ENCODE measurements at places on chromosomes 5 and 9.
A peak's percentile ranks its signal among the peaks of the same experiment; 100 is the strongest.

DNA sequence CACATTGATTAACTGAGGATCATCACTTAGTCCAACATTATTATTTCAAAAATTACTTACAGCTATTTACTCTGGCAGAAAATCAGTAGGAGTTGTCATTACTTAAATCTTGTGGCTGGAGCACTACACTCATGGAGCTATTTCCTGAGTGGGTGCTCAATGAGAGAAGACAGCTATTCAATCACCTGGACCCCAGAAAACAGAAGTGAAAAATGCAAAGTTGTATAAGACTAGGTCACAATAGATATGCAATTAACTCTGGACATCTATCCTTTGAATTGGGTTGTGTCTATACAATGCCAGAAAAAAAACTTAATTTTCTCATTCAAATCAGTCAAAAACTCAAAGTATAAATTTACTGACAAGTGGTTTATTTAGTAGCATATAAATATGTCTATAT, 340.9 kb downstream of the EFNA5 start:
- DNase-seq = no peak

- no peak for DNase-seq
Observed at GRCh38 chr5:144467792-144468191, 297.1 kb downstream of the KCTD16 start.

GRCh38 chr9:79208791-79209396, 362.9 kb upstream of the TLE4 start:
- no peak for DNase-seq

DNA sequence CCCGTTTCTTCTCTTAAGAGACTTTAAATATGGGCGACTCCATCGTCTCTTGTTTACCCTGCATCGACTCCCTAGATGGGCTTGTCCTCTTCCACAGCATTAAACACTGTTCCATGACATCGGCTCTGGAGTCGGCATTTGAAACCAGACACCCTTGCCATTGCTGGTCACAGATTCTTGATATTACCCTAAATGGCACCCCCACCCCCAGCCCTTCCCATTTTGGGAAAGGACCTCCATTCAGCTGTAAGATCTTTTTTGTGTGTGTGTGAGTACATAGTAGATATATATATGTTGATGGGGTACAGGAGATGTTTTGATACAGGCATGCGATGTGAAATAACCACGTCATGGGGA, 51.1 kb upstream of the SH3PXD2B start:
- DNase-seq = no peak

GRCh38 chr9:136177224-136177623, 27.7 kb downstream of the LHX3 start:
- DNase-seq = no peak

DNA sequence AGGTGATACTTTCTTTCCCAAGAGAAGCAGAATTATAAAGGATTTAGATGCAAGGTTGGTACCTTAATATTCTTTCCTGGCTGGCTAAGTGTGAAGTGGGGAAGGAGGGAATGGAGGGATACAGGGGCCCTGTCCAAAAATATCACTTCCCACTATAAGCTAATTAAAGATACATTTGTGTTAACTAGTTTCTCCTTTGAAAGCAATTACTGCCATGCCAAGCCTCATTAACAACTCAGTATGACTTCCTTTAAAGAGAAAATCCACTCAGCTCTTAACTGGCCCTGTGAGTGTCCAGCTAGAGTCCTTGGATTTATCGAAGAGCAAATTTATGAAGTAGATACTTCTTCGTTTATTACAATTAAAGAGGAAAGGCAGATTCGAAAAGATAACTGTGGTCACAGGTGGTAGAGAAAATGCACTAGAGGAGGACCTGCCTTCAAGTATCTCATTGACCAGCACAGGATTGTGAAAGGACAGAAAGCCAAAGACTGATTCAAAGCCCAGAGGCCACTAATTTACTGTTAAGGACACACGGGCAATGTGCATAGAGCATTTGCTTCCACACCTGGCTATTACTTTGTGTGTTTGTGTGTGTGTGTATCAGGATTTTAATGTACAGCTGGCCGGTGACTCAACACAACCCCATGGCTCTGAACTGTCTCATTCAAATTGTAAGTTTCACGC, 11.2 kb upstream of the GLDC start:
- DNase-seq = no peak

- no peak for DNase-seq
Observed at GRCh38 chr9:93422977-93423616, 28.4 kb upstream of the FAM120A start.

DNA sequence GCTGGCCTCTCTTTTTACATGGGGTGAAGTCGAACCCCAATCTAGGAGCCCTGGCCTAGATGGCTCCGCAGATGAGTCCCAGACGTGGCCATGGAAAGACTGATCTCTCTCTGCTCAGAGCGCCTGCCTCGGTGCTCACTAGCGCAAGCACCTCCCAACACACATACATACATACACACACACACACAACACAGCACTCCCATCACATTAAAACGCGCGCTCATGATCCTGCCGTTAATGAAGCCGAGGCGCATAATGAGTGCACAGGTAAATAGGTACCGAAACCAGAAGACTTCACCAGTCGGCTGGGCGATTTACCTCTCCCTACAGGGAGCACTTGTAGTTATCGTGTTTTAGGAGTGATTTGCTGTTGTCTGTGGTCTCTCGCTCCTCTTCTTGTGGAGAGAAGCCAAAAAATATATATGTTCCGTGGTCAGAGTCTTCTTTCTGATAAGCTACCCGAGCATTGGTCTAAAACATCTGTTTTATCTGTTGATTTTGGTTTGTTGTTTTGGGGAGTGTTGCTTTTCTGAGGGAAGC, 207.7 kb downstream of the MEF2C start:
- DNase-seq = no peak

DNA sequence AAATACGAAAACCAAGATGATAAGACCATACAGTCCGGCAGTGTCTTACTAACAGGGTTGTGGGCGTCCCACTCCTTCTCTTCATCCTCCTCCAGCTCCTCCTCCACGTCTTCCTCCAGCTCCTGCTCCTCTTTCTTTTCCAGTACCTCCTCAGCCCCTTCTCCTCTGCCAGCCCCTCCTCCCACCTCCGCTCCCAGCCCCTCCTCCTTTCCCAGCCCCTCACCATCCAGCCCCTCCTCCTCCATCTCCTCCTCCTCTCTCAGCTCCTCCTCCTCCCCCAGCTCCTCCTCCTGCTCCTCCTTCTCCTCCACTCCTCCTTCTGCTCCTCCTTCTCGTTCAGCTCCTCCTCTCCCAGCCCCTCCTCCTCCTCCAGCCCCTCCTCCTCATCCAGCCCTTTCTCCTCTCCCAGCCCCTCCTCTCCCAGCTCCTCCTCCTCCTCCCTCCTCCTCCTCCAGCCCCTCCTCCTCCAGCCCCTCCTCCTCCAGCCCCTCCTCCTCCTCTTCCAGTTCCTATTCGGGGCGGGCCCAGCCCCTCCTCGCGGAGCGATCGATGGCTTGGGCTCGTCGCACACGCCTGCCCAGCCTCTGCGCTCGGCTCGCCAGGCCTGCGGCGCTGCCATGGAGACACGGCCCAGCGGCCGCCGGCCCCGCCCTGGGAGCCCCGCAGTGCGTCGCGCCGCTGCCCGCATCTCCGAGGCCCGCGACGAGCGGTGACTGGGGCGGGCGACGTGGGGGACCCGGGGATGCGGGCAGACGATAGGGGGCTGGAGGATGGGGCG, at the start of gene BRD3OS:
BRD3OS (plus strand) TSS at position 654 of the 778 bp plus-strand sequence. CDS start 1,267 bp downstream, outside the sequence.
- peak; percentile 77 for DNase-seq

DNA sequence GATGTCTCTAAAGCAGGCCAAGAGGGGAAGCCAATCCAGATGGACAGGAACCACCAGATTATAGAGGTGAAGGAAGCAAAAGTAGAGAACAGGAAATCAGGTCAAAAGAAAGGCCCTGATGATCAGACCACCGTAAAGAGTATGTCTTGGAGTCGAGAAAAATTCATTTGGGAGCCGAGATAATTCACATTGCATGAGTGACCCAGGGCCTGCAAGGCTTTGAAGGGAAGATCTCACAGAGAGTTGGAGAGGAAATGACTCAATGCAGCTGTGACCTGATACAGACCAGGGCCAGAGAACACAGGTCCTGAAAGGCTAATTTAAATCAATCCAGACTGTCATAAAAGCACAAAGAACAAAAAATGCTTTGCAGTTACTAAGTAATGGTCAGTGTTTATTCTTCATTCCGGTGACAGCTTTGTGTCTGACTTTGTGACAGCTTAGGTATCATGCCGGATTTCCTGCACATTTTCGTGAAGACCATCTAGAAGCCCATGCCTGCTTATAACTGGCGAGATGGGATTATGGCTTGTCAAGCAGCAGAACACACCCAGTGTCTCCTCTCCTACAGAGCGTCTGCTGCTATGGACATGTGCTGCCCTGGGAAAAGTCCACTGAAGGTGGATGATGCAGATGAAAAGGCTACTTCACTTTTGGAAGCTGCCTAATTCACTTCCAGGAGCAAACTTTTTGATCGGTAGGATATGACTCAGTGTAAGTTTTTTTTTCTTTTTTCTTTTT, 5.8 kb upstream of the ACTBL2 start:
- DNase-seq = no peak

- no peak for DNase-seq
Observed at GRCh38 chr9:134350416-134350994, 24.2 kb downstream of the RXRA start.

DNA sequence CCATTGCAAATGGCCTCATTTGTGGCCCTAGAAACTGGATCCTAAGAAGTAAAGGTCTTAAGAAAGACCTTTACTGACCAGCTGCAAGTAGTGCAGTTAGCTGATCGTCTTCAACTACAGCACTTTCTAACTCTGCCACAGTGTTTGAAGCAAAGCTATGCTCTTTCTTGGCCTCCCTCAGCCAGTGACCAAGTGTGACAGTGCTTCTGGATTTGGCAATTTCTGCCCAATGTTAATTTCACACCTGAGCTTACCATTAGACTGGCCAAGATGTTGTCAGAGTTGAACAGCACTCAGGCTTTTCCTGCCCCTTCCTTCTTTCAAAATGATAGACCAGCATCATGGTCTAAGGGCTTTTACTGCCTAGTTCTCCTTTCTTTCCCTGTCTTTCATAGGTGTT, 36.1 kb downstream of the UHRF2 start:
- no peak for DNase-seq

DNA sequence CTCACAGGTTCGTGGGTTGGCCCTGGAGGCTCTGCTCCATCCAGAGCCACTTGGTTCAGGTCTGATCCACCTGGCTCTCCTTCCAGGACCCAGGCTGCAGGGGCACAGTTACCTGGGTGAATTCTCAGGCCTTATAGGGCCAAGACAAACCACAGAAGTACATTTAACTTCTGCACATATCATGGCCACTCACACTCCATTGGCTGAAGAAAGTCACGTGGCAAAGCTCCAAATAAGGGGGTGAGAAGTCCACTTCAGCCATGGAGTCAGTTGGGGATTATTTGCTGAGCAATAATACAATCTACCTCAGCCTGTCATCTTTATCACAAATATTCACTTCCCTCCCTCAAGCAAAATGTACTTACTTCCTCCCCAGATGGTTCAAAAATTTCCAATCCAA, 83.6 kb downstream of the MACROH2A1 start:
- DNase-seq = no peak

- no peak for DNase-seq
Observed at GRCh38 chr5:93246090-93246855, 334.7 kb downstream of the NR2F1-AS1 start.

DNA sequence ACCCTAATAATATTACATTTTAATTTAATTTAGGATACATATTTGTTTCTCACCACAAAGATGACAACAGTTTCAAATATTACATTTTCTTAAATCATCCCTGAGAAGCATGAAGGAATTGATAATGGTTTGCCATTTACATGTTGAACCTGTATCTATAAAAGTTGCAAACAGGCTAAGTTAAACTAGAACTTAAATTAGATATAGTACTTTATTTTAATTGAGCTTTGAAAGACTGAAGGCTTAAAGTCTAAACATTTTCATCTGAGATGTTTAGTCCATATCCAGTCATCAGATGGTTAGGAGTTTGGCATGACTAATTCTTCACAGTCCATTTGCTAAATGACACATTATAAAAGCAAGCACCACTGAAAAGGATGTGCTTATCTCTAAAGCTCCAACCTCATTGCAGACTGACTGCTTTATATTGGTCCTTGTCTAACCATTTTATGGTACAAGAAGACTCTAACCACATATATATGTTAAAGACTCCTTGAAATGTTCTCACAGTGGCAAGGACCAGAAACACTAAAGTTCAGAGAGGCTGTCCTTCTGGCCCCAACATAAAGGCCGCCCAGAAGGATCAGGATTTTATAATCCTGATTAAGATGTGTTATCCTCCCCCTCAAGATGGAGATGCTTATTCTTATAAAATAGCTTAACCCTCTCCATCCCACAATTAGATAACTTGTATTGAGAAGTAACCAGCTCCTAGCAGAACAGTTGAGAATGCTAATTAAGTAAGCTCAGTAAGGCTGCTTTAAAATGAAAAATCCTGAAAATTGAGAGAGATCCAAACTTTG, 25.8 kb downstream of the WNT8A start:
- no peak for DNase-seq

- no peak for DNase-seq
Observed at GRCh38 chr5:111753884-111754589, 3.0 kb downstream of the NREP start.

DNA sequence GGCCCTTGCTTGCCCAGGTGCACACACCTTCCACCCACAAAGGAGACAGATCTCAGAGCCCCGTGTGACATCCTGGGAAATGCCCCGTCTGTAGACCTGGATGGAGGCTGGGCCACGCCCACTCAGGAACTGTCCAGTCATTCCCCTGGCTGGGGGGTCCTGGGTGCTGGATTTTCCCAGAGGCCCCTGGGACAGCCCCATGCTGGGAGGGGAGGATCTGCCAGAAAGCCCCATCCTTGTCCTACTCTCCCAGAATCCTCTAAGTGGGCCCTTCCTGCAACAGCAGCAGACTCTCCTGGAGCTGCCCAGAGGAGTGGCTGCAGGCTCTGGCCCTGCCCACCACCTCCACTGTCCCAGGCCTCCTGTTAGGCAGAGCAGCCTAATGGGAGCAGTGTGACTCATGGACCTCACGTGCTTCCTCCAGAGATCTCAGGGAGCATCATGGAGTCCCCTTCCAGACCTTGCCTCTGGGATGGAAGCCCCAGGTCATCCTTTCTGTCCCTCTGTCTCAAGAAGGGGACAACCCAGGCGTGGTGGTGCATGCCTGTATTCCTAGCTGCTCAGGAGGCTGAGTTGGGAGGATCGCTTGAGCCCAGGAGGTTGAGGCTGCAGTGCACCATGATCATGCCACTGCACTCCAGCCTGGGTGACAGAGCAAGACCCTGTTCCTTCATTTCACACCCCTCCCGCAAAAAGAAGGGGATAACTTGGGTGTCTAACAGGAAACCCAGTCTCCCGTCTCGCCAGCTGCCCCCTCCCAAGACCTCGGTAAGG, 51.7 kb downstream of the JADE2 start:
- DNase-seq = no peak

GRCh38 chr5:19200251-19200650, 787.7 kb downstream of the CDH18 start:
- no peak for DNase-seq

DNA sequence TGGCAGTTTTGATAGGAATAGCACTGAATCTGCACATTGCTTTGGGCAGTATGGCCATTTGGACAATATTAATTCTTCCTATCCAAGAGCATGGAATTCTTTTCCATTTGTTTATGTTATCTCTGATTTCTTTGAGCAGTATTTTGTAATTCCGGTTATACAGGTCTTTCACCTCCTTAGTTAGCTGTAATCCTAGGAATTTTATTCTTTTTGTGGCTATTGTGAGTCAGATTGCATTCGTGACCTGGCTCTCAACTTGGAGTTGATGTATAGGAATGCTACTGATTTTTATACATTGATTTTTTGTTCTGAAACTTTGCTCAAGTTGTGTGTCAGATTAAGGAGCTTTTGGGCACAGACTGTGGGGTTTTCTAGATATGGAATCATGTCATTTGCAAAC, 24.0 kb downstream of the TMEM161B start:
- no peak for DNase-seq
